ENCODE measurements at places on chromosomes 11 and 22. TPM values are rescaled to one million over a fixed set of nuclear protein-coding genes. Genes with fewer than 3 reads are reported as not detected.
A peak's percentile ranks its signal among the peaks of the same experiment; 100 is the strongest.

The TEX12 gene
- total RNA-seq = 0.75 TPM

The WNT7B gene
- total RNA-seq = 29.9 TPM

The SART1 gene
- 64.0 TPM for total RNA-seq

The KRTAP5-9 gene
- not detected for total RNA-seq

GRCh38 chr11:39220069-39220468, 2239.4 kb downstream of the LRRC4C start:
- no peak for DNase-seq

DNA sequence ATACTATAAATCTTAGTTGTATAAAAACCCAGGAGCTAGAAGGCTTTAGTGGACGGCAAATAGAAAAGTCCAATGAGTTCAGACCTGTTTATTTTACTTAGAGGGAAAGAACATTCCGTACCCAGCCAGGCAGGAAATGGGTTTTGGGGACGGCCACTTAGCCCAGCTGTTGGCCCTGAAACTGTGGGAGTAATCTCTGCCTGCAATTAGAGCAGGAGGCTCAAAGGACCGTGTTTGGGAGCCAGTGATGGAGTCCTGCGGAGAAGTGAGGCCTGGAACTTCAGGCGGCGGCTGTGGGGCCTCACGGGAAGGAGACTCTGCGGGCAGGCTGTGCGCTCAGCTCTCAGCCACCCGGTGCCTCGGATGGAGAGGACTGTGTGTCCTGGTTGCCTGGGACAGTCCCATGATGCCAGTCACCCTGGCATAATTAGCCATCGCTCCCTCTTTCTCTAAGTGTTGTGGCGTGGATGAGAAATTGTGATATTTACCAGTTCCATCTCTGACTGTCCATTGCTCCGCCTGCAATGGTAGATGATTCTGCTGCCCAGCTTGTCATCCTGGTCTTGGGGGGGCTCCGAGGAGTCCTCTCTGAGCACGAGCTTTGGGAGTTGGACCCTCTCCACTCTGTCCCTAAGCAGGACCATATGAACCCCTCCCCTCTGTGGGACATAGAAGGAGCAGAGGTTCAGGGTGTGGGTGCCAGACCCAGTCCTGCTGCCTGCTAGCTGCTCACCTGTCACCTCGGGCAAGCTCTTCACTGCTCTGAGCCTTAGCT, 530.3 kb downstream of the TBC1D22A start:
- DNase-seq = peak; percentile 69

GRCh38 chr22:48740086-48740730, 1087.5 kb downstream of the BRD1 start:
- DNase-seq = no peak

DNA sequence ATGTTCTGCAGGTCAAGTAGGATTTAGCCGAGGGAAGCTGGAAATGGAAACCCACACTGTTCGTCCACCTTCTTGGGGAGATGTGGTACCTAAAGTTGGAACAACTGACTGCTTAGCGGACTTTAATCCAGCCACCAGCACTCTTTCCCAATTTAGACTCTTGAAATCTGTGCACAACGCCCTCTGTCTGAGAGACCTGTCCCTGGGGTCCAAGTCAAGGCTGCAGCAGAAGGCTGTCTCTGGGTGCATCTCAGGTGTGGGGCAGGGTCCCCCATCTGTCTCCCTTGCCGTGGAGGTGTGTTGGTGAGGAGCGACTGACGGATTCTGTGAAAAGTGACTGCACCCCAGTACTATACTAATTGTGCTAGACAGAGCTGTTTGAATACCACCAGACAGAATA, 168.2 kb upstream of the CADM1 start:
- no peak for DNase-seq

GRCh38 chr11:58674609-58675008, 52.1 kb downstream of the CNTF start:
- DNase-seq = no peak

- no peak for DNase-seq
These were observed 18.3 kb upstream of the DDX17 start for GRCh38 chr22:38524429-38524828.

- no peak for DNase-seq
These were observed 3.4 kb downstream of the OR10AG1 start for GRCh38 chr11:55966391-55966790.

- DNase-seq = peak; percentile 18
These were observed 71.9 kb downstream of the MICAL2 start for GRCh38 chr11:12182302-12182675.

DNA sequence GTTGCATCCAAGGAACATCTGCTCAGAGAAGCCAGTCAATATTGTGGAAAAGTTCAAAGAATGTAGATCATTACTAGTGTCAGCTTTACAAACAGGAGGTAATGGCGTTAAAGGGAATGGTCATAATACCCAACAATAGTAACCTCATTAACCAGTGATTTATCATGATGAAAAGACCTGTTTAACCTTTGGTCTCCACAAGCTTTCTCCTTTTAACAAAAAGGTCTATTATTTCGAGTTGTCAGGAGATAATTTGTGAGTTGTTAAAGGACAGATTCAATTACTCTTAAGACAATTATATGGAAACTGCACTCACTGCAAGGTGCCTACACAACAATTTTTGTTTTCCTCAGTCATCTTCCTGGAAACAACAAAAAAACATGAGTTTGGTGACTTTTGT, 73.8 kb upstream of the HTATIP2 start:
- DNase-seq = no peak

GRCh38 chr11:74466916-74467885, at the start of gene KCNE3:
Gene KCNE3 (minus strand): TSS chr11:74467549. CDS start chr11:74457563, 9,986 bp downstream.
- no peak for DNase-seq

- no peak for DNase-seq
These were observed 4.9 kb downstream of the OTOG start for GRCh38 chr11:17552041-17552355.

GRCh38 chr11:65833297-65834030, at the start of gene SNX32:
Gene SNX32 (plus strand): TSS chr11:65833963. CDS start chr11:65834066, 103 bp downstream.
- peak; percentile 100 for DNase-seq

All from lower leg skin (tissue), 4 donors.